Testis (tissue), 5 donors: ENCODE measurements at places on chromosomes 1 and 21. TPM values are rescaled to one million over a fixed set of nuclear protein-coding genes. Genes with fewer than 3 reads are reported as not detected.

The KRTAP25-1 gene
- not detected for total RNA-seq

The STIL gene
- 11.5 TPM for total RNA-seq

The ROR1 gene
- total RNA-seq = 5.1 TPM

The EFNA3 gene
- total RNA-seq = 7.5 TPM

The S100A3 gene
- total RNA-seq = not detected

The PTGER3 gene
- total RNA-seq = 0.43 TPM

DNA sequence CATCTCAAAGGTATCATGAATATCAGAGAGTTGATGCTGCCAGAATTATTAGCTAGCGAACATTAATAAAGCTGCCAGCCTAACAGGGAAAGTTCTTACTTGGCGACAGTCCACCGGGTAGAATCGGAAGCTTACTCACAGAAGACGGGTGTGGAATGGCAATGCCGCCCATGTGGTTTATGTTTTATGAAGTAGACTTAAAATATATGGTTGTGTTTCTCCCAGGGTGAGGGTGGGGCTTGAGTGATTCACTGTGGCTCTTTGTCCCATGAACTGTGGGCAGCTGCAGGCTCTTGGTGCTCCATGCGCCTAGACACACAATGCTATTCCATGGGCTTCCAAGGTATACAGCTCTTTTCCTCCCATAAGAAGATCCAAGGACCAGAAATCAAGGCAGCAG, 162.7 kb downstream of the PIGK start:
- no peak for DNase-seq

GRCh38 chr1:166237675-166238074, 70.9 kb upstream of the FAM78B start:
- no peak for DNase-seq

GRCh38 chr1:183877053-183877720, 72.3 kb downstream of the RGL1 start:
- peak; percentile 95 for DNase-seq

DNA sequence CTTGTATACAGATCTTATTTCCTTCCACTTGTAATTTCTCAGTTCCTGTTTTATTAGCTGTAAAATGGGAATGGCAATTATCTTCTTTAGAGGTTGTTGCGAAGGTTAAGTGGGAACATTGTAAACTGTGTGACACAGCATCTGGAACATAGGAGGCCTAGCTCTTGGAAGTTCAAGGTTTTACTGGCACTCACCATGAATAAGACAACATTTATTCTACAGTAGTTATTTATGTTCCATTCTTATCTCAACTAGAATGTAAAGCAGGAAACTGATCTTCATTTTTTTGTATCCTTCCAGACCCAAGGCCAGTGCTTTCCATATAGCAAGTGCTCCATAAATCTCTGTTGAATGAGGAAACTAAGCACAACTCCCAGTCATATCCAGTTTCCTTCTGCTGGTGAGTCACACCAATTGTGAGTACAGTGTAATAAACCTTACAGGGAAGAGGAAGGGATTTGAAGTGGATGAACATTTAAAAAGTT, 1.4 kb downstream of the BCL10 start:
- DNase-seq = no peak

DNA sequence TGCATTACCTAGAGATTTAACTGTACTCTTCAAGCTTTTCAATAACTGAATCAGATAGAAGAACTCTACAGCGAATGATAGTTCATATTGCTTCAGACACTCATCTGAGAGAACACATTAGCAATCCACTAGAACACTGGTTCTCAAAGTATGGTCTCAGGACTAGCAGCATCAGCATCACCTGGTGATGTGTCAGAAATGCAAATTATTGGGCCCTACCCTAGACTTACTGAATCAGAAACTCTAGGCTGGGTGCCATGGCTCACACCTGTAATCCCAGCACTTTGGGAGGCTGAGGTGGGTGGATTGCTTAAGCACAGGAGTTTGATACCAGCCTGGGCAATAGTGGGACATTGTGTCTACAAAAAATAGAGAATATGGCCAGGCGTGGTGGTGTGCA, 24.9 kb upstream of the GLIS1 start:
- DNase-seq = no peak

GRCh38 chr1:160665330-160666078, 18.7 kb upstream of the SLAMF1 start:
- DNase-seq = peak; percentile 46

GRCh38 chr1:5616366-5617178, 375.7 kb downstream of the NPHP4 start:
- no peak for DNase-seq

DNA sequence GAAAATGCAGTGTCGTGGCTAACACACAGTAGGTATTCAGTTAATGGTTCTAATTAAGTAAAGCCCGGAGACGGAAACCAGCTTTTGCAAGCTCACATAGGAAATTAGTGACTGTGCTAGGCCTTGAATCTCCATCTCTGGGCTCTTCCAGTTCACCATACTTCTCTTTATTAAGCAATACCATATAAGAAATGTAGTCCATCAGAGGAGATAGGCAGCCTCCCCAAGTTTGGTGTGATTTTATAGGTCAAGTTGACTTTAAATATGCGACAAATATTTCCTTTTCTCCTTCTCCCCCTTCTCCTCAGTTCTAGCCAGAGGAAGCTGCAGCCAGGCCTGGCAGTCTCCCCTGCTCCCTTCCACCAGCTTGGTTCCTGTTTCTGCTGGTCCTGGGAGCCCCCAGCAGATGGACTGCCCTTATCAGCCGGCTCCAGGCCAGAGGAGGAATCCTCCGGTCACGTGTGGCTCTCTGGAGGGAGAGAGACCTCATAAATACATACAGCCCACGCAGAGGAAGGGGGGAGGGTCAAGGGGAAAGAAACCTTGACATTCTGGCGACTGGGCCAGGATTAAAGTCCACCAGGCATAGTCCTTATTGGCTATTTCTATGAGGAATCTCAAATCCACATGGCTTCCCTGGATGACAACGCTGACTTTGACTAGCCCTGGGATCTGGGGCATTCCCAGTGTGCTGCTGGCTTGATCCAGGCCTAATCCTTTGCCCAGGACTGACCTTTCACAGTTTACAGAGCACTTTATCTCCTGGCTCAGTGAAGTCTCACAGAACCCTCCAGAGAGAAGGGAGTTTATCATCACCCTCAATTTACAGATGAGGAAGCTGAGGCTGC, 115.1 kb upstream of the JUN start:
- DNase-seq = peak; percentile 91

DNA sequence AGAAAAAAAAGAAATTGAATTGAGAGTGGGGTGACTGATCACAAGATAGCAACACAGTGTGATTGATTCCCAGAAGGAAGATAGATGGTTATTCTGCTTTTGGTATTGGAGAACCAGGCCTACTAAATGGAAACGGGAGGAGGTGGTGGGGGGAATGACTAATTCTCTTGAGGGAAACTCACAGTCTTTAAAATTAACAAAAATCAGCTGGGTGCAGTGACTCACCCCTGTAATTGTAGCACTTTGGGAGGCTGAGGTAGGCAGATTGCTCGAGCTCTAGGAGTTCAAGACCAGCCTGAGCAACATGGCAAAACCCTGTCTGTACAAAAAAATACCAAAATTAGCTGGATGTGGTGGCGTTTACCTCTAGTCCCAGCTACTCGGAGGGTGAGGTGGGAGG, 134.6 kb upstream of the PDE4B start:
- DNase-seq = no peak

GRCh38 chr1:151545542-151545941, 5.4 kb downstream of the TUFT1 start:
- DNase-seq = no peak

GRCh38 chr1:87404296-87404695, 75.6 kb downstream of the LMO4 start:
- DNase-seq = no peak

GRCh38 chr21:31395268-31395667, 51.2 kb upstream of the TIAM1 start:
- no peak for DNase-seq

DNA sequence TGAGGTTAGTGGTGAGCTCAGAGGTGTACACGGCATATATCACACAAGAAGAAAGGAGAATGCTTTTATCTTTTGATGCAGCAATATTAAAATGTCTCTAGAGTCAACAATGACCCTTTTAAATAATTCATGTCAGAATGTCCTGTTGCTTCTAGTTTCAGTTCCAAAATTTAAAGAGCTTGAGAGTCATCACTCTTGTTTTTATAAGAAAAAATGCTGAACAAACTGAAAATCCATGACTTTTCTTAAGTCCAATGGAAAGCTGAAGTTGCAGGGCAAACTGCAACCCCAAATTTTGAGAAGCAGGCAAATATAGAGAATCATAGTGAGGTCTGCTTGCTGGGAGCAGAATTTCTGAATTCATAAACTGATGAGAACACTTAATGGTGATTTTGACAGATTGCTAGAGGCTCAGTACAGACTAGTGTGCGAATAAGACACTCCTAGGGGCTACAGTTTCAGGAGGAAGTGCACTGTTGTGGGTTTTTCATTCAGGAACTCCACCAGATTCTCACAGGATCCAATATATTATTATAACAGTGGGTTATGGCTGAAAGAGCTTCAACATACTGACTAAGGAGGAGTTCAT, 135.1 kb downstream of the CLIC6 start:
- no peak for DNase-seq

- no peak for DNase-seq
Measured at GRCh38 chr1:73901738-73902137, 296.2 kb downstream of the LRRIQ3 start.

GRCh38 chr1:245031041-245031440, 123.7 kb upstream of the KIF26B start:
- no peak for DNase-seq

GRCh38 chr1:186208405-186209129, 166.5 kb downstream of the TPR start:
- DNase-seq = no peak

DNA sequence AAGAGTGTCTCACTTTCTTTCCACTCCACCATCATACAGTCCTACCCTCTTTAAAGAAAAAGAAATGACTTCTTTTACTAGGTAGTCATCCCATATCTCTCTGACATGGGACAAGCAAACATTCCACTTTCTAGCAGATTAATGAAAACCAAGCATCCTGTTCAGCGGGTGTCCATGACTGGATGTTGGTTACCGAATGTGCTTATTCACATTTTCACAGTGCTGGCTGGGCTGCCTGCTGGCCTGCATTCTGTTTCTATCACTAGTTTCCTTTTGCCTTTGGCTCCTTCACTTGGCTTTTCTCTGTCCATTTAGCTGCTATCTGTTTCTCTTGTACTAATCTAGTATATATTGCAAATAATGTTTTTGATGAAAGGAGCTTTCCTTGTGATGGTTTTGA, 598.4 kb downstream of the RWDD3 start:
- DNase-seq = peak; percentile 21

- no peak for DNase-seq
Measured at GRCh38 chr1:218946147-218946546, 227.5 kb upstream of the LYPLAL1 start.
